ENCODE measurements at places on chromosomes 4 and X.

DNA sequence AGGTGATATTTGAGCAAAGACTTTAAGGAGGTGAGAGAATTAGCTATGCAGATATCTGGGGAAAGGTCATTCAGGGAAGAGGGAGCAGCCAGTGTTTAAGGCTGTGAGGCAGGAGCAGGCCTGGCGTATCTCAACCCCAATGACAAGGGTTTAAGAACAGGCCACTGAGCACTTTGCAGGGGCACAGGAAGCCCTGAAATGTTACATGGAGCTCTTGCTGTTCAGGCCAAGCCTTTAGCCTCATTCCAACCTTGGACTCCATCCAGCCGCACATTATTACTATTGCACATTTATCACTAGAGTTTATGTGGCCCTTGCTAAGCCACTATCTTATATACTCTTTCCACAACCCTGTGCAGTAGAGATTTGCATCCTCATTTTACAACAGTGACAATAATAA is 114.0 kb downstream of the EFNB1 start:
- no peak for DNase-seq

- DNase-seq: no peak
Observed at GRCh38 chr4:9832640-9833039, 51.2 kb downstream of the DRD5 start.

- no peak for DNase-seq
Observed at GRCh38 chr4:128279624-128280225, 7.9 kb downstream of the PGRMC2 start.

DNA sequence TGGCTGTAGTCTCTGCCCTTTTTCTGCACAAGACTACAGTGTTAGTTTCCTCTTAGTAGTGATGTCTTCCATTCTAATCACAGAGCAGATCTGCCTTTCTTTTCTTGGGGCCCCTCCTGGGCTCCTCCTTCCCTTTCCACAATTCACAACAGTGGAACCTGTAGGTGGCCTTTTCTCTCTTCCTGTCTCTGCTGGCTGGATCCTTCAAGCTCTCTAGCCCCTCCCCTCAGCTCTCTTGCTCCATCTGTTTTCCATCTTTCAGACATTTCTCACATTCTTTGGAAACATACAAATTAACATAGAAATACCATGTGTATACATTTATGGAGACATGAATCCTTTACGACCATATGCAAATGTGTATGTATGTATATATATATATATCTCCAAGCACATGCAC is 304 bp upstream of the SPIN2A start:
- DNase-seq: no peak

GRCh38 chr4:42453612-42454011 is 56.3 kb downstream of the SHISA3 start:
- DNase-seq: no peak

DNA sequence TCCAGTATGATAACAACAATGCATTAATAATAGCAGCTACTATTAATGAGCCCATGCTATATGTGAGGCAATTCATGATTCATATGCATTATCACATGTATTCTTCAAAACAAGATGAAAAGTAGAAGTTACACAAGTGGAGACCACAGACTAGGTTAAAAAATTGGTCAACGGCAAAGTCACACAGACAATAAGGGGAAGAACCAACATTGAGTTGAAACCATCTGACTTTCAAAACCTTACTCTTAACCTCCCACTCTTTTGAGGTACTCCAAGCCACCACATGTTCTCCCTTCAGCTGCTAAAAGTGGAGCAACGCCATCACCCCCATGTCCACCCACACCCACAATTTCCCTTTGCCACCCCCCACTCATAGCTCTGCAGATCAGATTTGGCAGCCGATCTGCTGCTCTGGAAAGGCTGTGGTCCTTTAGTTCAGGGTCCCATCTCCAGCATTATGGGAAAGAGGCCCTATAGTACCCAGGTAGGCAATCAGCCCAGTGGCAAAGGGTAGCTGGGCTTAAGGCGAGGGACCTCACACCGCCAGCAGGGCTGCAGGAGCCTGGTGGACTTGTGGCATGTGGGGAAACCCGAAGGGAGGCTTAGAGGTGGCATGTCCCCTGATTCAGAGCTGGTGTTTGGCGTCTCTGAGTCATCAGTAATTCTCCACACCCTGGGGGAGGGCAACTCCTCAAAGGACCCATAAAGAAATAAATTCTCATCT is 33.5 kb upstream of the CYBB start:
- DNase-seq: no peak

- no peak for DNase-seq
Observed at GRCh38 chr4:121535351-121535750, 154.5 kb upstream of the QRFPR start.

- DNase-seq: no peak
Observed at GRCh38 chrX:153885208-153885787, 675 bp downstream of the L1CAM start.

DNA sequence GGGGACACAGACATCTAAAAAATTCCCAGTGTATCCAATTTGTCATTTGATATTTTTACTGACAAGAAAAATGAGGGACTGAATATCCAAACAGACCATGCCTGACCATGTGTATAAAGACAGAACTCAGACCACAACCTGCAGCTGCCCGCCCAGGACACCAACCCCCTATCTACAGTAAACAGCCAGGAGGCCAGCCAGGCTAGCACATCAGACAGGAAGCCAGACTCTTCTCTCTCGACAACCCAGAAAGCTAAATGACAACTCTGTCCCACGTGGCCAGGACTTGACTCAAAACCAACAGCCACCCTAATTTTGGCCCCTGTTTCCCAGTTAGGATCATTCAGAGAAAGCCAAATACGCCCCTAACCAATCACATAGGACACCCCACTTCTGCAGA is 15.1 kb downstream of the AFAP1 start:
- DNase-seq: no peak

DNA sequence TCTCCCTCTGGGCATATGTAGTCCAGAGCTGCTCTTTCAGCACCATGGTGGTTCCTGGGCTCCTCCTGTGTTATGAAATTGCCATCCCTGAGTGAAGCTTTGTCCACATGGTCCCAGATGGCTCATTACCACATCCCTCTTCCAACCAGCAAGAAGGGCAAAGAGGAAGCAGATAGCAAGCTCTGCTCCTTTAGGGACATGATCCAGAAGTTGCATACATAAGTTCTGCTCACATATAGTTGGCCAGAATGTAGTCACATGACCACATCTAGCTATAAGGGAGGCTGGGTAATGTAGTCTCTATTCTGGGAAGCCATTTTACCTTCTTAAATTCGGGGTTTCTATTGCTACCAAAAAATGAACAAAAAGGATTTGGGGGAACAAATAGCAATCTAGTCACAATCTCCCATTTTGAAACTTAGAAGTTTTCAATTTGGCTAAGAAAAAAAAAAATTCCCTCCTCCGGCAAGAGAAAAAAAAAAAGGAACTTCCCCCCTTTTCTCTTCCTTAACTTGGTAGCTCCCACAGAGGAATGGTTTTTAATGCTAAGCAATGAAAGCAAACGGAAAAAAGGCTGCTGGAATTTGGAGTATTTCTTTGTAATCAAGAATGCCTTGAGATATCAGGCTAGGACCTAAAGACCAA is 88.2 kb upstream of the USP9X start:
- no peak for DNase-seq

- no peak for DNase-seq
Observed at GRCh38 chr4:3805731-3806130, 39.5 kb downstream of the ADRA2C start.

- DNase-seq: no peak
Observed at GRCh38 chr4:2820216-2820982, 23.2 kb upstream of the ADD1 start.
